Activated T-helper 1 cell treated with anti-CD3 and anti-CD28 coated beads, Interleukin-2, amount 50 U/mL, for 16 hours (primary cell): ENCODE measurements at places on chromosomes 12 and 14.

GRCh38 chr14:91570021-91570420, 59.9 kb upstream of the PPP4R3A start:
- no peak for DNase-seq

DNA sequence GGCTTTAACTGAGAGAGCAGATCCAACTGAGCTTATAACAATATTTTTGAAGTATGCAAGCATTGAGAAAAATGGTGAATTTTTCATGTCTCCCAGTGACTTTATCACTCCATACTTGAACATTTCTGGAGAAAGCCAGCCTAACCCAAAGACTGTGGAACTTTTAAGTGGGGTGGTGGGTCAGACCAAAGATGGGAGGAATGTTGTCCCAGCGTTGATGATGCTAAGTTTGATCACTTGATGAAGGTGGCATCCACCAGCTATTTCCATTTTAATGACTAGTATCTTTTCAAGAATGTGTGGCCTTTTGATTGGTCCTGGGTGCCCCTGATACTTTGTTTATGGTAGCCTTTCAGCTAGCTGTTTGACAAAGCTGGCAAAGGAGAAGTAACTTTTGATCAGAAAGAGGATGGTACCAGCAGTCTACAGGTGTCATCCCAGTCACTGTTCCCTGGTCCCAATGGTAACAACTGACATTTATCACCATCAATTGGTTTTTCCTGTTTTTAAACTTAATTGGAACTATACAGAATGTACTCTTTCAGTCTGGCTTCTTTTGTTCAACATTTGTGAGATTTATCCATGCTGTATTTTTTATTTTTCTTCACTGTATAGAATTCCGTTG, 14.2 kb downstream of the SINHCAF start:
- DNase-seq: no peak

- no peak for DNase-seq
These were observed 5.3 kb downstream of the A2ML1 start for GRCh38 chr12:8827551-8828256.

- DNase-seq: no peak
These were observed 12.0 kb upstream of the NUDT14 start for GRCh38 chr14:105192866-105193731.

- no peak for DNase-seq
These were observed 9.2 kb upstream of the APOLD1 start for GRCh38 chr12:12776261-12776660.

GRCh38 chr14:89294060-89294459, 123.0 kb downstream of the FOXN3 start:
- DNase-seq: no peak

DNA sequence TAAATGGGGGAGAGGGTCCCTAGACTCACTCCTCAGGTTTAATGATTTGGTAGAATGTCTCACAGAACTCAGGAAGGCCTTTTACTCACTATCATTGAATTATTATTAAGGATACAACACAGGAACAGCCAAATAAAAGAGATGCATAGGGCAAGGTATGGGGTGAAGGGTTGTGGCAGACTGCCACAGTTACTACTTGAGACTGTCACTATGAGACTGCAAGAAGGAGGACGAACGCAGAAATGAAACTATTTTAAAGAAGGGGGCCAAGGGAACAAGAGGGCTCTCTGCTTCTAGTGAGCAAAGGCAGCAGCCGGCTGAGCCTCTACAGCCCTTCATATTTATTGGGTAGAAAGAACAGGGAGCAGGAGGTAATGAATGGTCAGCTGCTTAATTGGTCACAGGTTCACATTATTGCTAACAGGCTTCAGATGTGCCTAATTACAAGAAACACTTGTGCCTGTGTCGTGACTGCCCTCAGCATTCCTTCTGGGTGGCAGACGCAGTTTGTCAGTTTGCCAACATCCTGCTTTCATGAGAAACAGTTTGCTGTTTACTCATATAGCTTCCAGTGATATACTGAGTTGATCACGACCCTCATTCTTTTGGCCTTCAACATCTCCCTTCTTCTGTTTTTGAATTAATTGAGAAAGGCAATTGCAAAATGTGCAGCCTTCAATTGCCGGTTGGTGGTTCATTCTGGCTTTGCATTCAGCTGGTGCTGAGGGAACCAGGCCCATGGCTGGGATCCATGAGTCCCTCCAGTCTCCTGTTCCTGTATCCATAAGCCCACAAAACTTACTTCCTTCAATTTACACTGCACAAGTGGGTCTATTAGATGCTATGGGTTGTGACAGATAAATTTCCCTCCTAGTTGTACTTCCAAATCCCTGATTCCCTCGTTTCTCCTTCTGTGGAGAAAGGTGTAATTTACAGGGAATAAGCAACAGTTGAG, 82.8 kb upstream of the PLEKHG7 start:
- no peak for DNase-seq

GRCh38 chr14:76500480-76500879, 124.5 kb downstream of the ESRRB start:
- no peak for DNase-seq

- DNase-seq: no peak
These were observed 244.2 kb downstream of the SOX5 start for GRCh38 chr12:23704992-23705943.

- no peak for DNase-seq
These were observed 30.0 kb downstream of the SH2B3 start for GRCh38 chr12:111435661-111436201.

GRCh38 chr12:18158774-18159557, 69.0 kb upstream of the RERGL start:
- DNase-seq: no peak

DNA sequence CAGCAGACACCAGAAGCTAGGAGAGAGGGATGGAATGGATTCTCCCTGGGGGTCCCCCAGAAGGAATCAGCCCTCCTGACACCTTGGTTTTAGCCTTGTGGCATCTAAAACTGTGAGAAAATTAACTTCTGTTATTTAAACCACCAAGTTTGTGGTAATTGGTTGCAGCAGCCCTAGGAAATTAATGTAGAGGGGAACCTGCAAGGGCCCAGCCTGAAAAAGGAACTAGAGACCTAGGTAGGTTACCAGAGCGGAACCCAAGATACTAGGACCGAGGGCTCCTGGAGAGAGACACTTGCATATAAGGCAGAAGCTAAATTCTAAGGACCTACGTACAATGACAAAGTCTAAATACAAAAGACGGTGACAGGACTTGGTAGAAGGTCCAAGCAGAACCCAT, 8.1 kb upstream of the DENND5B start:
- no peak for DNase-seq
